Activated naive CD8-positive, alpha-beta T cell treated with anti-CD3 and anti-CD28 coated beads for 36 hours (primary cell): ENCODE measurements at places on chromosomes 6 and 20.

GRCh38 chr6:136982928-136983327 lies 60.8 kb downstream of the SLC35D3 start:
- no peak for DNase-seq

DNA sequence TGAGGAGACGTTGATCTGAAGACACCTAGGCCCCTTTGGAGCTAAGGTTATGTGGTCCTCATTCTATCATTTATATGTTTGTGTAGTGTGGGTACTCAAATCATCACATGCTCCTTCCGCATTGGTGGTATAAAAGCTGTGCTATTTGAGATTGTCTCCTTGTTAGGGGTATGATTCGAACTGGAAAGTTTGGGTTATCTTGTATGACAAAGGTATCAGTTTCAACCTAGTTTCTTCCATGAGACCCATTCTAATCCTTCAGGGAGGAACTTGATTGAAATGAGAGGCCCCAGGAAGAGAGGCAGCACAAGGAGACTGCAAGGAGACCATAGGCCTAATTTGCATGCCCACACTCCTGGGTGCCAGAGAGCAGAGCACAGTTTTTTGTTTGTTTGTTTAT lies 104.2 kb upstream of the TIAM2 start:
- DNase-seq: no peak

GRCh38 chr6:12007473-12007872 lies 4.6 kb upstream of the HIVEP1 start:
- no peak for DNase-seq

- DNase-seq: no peak
Measured at GRCh38 chr6:18962361-18962905, 575.3 kb downstream of the RNF144B start.

DNA sequence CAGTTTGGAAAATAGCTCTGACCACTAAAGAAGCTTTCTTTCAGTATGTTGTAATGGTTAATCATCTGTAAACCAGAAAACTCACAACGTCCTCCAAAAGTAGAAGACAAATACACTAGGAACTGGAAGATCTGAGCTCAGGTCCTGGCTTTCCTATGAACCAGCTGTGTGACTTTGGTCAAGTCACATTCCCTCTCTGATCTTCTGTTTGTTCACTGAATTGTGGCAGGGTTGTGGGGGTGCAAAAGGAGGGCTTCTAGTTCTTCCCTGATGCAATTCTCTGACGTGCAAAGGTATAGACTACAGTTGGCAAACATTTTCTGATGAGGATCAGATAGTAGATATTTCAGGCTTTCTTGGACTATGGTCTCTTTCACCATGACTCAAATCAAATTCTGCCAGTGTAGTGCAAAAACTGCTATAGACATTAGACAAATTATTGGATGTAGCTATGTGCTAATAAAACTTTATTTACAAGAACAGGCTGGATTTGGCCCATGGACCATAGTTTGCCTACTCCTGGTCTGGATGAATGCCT lies 44.9 kb downstream of the ATXN1 start:
- DNase-seq: no peak

GRCh38 chr20:37333848-37334318 lies 12.1 kb upstream of the SRC start:
- DNase-seq: no peak

DNA sequence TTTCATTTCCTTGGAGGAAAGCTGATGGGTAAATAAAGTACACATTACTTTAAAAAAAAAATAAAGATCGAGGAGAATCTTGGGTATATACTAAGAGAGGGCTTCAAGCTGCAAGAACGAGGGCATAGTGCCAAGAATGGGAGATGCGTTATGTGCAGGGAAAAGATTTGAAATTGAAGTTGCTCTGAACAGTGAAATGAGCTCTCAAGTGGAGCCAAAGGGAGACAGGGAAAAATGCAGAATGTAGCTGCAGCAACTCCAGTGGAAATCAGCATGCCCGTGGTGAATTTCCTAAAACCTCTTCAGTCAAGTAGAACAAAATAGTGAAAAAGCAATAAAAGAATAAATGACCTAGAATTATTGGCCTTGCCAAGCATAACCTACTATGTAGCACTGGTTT lies 11.4 kb upstream of the COL9A1 start:
- no peak for DNase-seq
